NCI-H460 (cell line): ENCODE measurements at places on chromosomes 7 and 10.

DNA sequence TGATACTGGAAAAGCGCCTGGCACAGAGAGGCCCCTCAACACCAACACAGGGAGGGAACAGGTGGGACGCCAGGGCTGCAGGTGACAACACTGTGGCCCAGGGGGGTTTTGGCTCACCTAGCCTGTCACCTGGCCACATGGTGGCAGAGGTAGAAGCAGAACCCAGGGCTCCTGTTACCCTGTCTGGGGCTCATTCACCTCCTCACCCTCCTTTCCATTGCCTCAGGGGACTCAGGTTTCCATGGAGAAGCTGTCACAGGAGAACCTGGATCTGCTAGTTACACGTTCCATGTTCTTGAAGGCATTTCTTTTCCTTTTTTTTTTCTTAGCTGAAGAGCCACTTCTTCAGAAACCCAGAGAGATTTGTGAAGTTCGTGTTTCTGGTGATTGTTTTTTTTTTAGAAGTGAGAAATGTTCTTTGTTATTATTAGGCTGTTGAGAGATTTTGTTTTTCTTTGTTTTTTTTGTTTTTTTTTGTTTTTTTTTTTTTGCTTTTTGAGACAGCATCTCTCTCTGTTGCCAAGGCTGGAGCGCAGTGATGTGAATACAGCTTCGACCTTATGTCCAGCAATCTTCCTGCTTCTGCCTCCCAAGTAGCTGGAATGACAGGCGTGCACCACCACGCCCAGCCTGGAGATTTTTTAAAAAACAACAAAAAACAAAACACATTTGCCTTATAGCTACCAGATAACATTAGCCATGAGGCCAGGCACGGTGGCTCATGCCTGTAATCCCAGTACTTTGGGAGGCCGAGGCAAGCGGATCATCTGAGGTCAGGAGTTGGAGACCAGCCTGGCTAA lies 16.0 kb downstream of the DENND2A start:
- DNase-seq, result no peak

DNA sequence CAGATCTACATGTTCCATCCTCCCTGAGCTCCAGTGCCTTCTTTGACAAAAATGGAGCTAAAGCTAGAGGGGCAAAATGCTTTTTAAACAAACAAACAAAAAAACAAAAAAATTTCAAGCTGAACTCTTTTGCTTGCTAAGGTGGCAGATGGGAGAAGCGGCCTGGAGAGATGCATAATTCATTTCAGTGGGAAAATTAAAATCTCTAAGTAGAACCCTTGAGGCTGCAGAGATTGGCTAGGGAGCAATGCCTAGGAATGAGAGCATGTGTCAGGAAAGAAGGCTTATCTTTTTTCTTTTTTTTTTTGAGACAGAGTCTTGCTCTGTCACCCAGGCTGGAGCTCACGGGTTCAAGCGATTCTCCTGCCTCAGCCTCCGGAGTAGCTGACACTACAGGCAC lies 46.4 kb upstream of the SAMD8 start:
- no peak for DNase-seq

DNA sequence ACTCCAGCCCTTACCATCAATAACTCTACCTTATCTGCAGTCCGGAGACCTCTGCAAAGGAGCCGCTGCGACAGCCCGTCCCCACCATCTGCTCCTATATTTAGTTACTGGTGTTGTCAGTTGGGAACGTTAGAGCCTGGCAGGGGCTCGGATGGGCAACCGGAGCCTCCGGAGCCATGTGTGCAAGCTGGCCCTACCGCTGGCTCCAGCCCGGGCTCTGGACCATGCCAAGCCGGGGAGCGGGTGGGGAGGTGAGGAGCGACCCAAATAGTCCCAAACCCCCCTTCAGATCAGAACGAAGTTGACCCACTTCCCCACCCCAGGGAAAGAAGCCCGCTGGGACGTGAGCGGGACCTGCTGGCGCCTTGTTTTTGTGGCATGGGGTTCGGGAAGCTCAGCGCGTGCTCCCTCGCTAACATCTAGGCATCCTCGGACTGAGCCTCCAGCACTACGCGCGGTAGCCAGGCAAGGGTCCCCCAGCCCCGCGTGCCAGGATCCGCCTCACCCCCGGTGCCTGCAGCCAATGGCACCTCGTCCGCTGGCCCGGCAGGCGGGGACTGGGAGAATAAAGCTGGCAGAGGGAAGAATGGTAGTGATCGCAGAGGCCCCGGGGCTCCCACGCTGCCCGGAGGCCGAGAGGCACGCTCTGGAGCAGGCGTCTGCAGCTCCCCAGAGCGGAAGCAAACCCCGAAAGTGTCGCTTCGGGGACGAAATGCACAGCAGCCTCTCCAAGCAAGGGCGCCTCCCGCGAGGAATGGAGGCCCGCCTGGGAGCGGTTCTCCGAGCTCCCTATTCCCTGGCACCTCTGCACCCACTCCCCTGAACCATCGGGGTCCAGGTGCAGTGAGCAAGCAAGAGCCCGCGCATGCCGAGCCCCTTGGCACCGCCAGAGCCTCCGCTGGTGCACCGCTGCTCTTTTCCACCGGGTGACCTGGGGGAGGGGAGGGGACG lies 679 bp downstream of the LRRC20 start:
- DNase-seq, result no peak

DNA sequence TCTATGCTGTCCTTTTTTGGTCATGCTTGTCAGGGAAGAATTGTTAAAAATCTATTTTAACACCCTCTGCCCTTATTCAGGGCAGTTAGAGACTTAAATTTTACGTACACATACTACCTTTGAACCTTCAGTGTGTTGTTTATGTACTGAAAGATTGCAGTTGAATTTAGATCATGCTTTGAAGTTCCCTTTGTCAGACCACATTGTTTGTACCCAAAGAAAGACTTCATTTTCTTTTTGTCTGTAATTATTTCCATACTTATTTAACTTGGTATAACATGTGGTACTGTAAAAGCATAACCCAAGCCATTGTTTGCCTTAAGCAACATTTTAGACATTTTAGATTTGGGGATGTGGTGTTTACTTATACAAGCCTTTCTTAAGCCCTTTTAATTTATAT lies 96.1 kb downstream of the MMRN2 start:
- no peak for DNase-seq

- DNase-seq, result no peak
These were observed 11.2 kb downstream of the DDC start for GRCh38 chr7:50553973-50554372.

- no peak for DNase-seq
These were observed 437 bp upstream of the CFAP69 start for GRCh38 chr7:90244565-90244908.

DNA sequence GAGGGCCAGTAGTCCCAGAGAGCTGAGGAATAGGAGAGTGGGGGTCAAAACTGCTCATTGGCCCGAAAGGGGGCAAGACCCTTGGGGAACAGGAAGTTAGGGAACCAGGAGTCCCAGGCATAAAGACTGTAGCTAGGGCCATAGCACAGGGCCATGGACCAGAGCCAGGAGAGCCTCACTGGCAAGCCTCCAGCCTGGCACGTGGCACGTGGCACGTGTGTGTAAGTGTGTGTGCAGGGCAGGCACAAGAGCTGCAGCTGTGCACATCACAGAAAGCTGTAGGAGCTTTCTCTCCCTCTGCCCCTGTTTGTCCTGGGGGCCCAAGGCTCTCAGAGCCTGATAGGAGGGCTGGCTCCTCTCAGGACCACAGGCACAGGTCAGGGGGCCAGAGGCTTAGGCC lies 47.8 kb upstream of the SLF2 start:
- no peak for DNase-seq

- DNase-seq, result no peak
These were observed 85.3 kb upstream of the MGMT start for GRCh38 chr10:129381741-129382140.

- no peak for DNase-seq
These were observed at the start of gene PTPRZ1 for GRCh38 chr7:121872831-121873288. Gene PTPRZ1 (plus strand): TSS chr7:121873161. CDS start chr7:121873500, 339 bp downstream.

DNA sequence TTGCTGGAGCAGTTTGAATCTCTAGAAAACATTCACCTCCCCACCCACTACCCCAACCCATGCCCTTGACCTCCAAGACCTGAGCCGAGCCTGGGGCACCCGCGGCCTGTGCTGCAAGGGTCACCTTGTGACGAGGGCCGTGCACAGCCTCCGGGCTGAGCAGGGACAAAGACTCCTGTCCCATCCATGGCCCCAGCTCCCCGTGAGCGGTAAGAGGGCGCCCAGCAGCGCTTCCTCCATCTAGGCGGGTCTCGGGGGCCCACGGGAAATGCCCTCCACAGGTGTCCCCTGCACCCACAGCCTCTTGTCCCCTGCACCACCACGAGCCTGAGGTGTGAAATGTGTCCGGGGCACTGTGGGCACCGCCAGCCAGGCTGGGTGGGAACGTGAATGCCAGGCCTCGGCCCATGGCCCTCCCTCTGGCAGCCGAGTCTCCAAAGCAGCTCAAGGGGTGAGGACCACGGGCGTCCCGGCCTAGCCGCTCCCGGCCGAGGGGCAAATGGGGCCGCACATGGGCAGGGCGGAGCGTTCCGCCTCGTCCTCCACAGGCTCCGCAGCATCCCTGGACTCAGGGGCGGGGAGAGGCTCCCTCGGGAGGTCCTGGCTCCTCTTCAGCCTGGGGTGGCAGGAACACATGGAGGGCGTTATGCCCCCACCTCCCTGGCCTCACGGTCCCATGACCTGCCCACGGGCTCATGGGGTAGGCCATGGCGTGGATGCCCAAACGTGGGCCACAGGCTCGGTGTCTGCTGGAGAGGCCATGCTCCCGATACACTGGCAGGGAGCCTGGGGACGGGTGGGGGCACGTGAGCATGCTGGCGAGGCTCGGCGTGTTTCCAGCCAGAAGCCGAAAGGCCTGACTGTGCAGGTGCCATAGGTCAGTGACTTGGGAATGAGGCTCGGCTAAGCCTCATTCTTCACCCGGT lies 21.1 kb downstream of the DPYSL4 start:
- no peak for DNase-seq

- DNase-seq, result no peak
These were observed 94.6 kb upstream of the BTBD16 start for GRCh38 chr10:122176232-122177213.

- no peak for DNase-seq
These were observed 6.9 kb upstream of the ACSL5 start for GRCh38 chr10:112366992-112367391.

DNA sequence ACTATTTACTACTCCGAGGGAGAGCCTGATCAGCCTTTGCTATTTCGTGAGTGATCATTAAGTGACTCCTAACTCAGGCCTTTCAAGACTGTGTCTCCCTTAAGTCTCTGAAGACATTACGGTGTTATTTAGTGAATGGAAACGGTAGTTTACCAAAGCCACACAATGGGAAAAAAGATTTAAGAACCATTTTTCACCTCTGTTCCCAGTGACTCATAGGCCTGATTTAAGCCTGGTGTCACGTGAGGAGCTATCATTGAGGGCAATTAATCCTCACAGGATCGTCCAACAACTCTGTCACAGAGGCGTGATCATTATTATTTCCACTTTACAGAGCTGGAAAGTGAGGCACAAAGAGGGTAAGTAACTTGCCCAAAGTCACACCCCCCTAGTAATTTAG lies 20.3 kb downstream of the C10orf90 start:
- DNase-seq, result no peak

DNA sequence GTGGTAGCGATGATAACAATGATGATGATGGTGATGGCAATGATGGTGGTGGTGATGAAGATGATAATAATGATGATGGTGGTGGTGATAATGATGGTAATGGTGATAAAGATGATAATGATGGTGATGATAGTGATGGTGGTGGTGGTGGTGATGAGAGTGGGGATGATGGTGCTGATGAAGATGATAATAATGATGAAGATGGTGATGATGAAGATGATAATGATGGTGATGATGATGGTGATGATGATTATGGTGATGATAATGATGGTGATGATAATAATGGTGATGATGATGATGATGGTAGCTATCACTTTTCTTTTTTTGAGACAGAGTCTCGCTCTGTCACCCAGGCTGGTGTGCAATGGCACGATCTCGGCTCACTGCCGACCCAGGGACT lies 144.5 kb upstream of the PCBD1 start:
- DNase-seq, result no peak

DNA sequence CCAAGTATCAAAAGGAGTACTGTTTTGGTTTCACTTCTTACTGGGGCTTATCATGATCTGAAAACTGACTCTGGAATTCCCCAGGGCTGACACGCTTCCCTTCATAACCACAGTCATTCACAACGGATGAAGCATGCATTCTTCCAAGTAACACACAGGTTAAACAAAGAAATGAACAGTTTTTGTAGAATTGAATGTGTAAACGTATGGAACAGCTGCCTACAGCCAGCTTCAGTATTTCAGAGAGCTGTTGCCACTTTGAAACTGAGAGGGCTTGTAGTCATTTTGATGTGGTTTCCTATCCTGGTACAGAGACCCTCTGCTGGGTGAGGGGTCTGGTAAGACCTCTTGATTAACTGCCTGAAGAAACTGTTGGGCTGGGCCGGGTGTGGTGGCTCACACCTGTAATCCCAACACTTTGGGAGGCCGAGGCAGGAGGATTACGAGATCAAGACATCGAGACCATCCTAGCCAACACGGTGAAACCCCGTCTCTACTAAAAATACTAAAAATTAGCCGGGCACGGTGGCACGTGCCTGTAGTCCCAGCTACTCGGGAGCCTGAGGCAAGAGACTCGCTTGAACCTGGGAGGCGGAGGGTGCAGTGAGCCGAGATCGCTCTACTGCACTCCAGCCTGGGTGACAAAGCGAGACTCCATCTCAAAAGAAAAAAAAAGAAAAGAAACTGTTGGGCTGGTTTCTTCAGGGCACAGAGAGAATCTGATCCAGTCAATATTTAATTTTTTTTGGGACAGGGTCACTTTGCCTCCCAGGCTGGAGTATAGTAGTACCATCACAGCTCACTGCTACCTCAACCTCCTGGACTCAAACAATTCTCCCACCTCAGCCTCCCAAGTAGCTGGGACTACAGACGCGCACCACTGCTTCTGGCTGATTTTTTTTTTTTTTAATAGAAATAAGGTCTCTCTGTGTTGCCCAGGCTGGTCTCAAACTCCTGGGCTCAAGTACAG lies 4.7 kb downstream of the NFE2L3 start:
- no peak for DNase-seq

DNA sequence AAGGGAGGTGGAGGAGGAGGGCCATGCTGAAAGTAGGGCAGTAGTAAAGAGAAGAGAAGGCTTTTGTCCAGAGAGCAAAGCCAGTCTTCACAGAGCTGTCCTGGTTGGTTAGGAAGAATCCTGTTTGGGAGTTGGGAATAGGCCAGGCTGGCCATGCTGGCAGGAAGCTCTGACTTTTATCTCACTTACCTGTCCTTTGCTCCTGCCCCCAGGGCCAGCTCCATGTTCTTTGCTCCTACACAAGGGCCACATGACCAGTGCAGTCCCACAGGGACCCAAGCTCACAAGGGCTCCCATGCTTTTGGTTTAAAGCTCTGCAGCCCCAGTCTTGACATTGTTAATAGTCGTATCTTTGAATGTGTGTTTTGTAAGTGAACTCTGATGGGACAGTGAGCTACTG lies 161.6 kb upstream of the KMT2E start:
- DNase-seq, result no peak

DNA sequence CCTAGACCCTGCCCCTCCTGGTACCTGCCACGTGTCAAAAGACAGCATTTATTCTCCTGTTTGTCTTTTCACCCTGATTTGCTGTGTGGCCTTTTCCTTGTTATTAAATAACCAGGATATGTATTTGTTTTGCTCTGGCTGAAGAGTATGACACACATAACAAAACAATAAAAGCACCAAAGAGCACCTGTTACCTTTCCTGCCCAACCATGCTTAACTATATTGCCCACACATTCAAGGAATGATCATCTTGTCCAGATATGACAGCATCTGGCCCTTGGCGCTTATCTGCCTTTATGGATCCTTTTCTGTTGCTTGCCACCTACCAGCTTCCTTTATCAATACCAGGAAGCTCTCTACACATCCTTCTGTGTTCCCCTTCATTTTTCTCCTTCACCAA lies 357.7 kb downstream of the FGFR2 start:
- no peak for DNase-seq
